CD4-positive, alpha-beta T cell treated with Interleukin-1 beta for 1 hour (primary cell): ENCODE measurements at places on chromosomes 3 and 15.

DNA sequence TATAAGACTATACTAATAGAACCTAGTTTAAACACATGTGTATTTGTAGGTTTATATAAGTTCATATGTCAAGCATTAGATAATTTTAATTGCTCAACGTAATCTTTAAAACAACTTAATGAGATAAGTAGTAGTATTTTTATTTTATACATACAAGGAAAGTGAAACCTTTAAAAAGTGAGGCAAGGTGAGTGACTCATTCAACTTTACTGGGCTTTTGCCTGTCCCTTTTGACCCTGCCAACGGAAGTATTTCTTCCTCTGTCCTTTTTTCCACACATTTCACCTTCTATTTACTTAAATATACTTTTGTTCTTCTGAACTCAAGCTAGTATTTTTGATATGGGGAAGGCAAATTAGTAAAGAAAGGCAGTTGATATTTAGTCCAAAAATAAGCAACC lies 78.5 kb downstream of the KBTBD8 start:
- no peak for DNase-seq

DNA sequence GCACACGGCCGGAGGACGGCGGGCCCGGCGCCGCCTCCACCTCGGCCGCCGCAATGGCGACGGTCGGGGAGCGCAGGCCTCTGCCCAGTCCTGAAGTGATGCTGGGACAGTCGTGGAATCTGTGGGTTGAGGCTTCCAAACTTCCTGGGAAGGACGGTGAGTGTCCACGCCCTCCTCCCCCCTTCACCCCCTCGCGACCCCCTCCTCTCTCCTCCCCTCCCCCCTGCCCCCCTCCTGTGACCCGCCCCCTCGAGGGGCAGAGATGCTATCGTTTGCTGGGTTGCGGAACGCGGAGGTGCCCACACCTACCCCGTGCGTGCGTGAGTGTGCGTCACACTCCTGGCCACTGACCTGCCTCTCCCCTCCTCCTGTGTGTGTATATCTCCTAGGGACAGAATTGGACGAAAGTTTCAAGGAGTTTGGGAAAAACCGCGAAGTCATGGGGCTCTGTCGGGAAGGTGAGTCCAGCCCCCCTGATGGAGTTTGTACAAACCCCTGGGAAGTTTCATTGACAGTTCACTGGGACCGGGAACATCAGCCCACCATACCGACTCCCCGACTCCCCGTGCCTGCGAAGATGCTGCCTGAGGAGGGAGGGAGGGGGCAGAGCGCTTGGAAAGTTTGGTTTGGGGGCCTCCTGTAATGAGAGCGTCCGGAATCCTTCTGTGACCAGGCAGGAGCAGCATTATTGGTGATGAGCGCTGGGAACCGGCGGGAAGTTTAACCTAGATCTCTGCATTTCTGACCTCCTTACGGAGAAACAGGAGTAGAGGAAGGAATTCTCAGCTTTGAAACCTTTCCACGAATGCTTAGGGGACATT lies 795 bp upstream of the SCAANT1 start:
- peak; percentile 72 for DNase-seq

- DNase-seq, result no peak
These were observed 101.2 kb upstream of the SMAD3 start for GRCh38 chr15:66964111-66964738.

GRCh38 chr3:68858549-68858948 lies 73.8 kb downstream of the TAFA4 start:
- no peak for DNase-seq

DNA sequence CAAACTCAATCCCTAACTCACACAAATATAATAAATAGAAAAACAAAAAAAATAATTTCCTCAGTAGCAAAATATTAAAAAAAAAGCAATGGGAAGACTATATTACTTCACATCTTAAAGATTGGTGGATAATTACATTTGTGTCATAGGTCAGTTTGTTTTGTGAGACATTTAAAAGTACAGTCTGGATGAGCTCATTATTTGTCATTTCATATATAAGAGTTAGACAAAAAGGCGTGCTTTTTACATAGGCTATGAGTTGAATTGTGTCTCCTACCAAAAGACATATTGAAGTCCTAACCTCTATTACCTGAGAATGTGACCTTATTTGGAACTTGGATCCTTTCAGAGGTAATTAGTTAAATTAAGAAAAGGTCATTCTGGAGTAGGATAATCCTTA lies 710.1 kb upstream of the CBLB start:
- no peak for DNase-seq

- DNase-seq, result no peak
These were observed 256.2 kb downstream of the RORA start for GRCh38 chr15:60972866-60973265.

DNA sequence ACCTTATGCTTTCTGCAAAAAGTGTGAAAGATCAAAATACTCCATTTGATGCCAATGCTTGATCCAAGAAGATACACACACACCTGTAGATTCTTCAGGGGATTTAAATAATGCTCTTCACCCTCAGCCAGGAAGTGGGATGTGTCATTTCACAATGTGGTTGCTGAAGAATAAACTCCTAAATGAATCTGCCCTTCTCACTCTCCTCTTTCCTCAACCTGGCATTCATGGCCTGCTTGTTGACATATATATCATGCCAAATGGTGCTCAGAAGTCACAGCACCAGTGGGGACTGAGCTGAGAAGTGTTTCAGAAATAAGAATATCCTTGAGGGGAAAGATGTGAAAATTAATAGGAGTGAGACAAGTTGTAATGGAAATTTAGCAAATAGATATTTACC lies 146.6 kb upstream of the ARHGEF26 start:
- DNase-seq, result no peak
